ENCODE measurements at places on chromosomes 11 and 22.

GRCh38 chr11:65067446-65067845 lies 9.1 kb upstream of the NAALADL1 start:
- no peak for DNase-seq

- DNase-seq = no peak
Measured at GRCh38 chr11:93773045-93773477, 11.0 kb upstream of the MED17 start.

GRCh38 chr11:6646576-6646917 lies 9.1 kb downstream of the DCHS1 start:
- DNase-seq = no peak

GRCh38 chr22:43395086-43395695 lies 16.6 kb upstream of the MPPED1 start:
- no peak for DNase-seq

- DNase-seq = no peak
Measured at GRCh38 chr11:68832476-68833181, 9.1 kb downstream of the CPT1A start.

DNA sequence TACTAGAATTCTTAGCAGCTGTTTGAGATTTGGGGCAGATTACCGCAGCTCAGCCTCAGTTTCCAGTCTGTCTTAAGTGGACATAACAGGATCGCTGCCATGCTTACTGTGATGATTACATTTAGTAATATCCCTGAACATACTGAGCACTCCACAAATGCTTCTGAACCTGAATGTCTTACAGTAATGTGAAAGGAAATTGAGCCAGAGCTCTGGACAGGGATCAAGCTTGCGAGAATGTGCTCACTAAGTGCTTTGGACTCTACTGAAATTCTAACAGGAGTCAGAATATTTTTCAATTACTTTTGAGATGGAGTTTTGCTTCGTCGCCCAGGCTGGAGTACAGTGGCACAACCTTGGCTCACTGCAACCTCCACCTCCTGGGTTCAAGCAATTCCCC lies 118.6 kb upstream of the RASSF10 start:
- no peak for DNase-seq
